NCI-H1048 (cell line): ENCODE measurements at places on chromosomes 16 and 17.
A peak's percentile ranks its signal among the peaks of the same experiment; 100 is the strongest.

- DNase-seq = no peak
These were observed 218.1 kb downstream of the XYLT1 start for GRCh38 chr16:17252701-17253100.

GRCh38 chr17:45389354-45389753 is 43.3 kb downstream of the ARHGAP27 start:
- no peak for DNase-seq

DNA sequence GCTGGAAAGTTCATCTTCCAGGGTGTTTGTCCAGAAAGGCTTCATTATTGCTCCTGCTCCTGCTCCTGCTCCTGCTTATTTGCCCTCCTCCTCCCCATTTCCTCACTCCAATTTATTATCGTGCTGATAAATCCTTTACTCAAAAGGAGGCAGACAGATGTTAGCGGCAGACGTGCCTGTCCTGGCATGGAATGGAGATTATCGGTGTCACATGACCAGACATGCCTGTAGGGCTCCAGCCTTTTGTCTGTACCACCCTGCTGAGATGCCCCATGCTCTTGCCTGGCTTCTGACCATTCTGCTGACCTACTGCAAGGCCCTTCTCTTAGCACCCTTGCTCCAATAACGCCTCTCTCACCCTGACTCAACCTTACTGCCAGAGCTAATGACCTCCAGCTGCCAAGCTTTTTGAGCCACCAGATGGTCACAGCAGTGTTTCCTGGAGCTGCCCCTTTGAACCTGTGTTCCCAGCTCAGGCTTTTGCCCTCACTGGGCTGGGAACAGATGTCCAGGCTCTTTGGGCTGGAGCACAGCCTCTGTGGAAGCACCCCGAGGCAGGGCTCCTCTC is 12.8 kb downstream of the DNAH9 start:
- DNase-seq = no peak

GRCh38 chr17:59124665-59125064 is 18.0 kb upstream of the TRIM37 start:
- DNase-seq = no peak

GRCh38 chr16:88922114-88922825 is 54.7 kb downstream of the CBFA2T3 start:
- no peak for DNase-seq

DNA sequence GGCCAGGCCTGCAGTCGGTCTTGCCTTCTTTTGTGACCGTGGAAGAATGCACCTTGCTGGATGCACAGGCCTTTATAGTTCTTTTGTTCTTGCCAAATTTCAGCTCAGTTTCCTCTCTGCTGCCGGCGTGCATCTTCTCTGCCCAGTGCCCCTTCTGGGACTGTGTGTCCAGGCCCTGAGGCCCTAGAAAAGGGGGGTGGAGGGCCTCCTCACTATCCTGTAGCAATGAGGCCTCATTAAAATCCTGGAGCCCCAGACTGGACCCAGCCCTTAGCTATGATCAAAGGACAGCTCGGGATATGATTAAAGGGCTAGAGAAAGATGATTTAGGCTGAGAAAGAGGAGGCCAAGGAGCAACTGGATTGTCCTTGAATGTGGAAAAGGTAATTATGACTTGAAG is 229.8 kb downstream of the SEC14L1 start:
- DNase-seq = no peak

DNA sequence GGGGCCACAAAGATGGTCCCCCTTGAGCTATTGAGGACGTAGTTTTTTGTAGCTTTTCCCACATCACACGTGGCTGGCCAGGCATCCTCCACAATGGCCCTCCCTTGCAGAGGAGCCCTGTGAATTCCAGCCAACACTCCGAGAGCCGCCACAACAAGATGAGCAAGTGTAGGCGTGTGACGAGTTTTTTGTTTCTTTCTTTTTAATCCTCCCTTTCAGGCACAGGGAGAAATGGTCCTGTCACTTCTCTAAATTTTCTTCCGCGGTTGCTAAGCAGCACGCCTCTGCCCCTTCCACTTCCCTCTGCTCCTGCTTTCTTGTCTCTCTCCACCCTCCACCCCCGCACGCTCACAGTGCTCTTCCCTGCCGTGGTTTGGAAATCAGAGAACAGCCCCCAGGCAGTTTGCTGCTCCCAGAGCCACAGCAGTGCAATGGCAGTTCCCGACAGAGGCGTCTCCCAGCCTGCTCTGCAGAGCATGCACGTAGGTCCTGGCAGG is 68.0 kb upstream of the MRTFB start:
- no peak for DNase-seq

- DNase-seq = no peak
These were observed 181.7 kb upstream of the ASIC2 start for GRCh38 chr17:33474789-33475188.

GRCh38 chr16:16073001-16073545 is 123.7 kb downstream of the ABCC1 start:
- no peak for DNase-seq

GRCh38 chr16:82835487-82836155 is 208.9 kb downstream of the CDH13 start:
- no peak for DNase-seq

GRCh38 chr16:75614066-75614897 is 8.8 kb downstream of the ADAT1 start:
- no peak for DNase-seq

- no peak for DNase-seq
These were observed 47.2 kb downstream of the YPEL2 start for GRCh38 chr17:59378675-59379074.

DNA sequence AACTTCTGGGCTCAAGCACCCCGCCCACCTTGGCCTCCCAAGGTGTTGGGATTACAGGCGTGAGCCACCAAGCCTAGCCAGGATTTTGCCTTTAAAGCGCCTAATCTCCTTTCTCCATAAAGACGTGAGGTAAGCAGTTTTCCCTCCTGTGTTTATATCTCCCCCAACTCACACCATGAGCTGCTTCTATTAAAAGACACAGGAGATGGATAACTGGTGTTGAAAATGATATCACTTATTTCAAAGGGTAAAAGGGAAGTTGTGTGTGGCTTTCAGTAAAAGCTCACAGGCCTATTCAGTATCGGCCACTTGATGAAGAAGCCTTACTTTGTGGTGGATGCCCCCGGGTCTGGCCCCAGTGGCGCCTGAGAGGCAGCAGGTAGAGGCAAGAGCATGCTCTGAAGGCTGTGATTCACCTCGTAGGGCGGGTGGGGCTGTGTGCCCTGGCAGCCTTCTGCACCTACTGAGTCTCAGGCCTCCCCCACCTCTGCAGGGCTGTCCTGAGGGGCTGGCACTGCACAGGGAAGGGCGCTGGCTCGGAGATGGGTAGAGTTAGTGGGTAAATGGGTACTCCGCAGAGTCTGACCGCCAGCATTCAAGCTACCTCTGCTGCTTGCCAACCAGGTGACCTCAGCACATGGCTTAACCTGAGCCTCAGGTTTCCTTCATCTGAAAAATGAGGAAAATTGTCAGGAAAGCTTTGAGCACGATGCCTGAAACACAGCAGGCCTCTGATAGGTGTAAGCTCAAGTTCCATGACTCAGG is 146.8 kb downstream of the CLEC16A start:
- no peak for DNase-seq

GRCh38 chr17:4475001-4475400 is 23.7 kb upstream of the SPNS2 start:
- DNase-seq = no peak

DNA sequence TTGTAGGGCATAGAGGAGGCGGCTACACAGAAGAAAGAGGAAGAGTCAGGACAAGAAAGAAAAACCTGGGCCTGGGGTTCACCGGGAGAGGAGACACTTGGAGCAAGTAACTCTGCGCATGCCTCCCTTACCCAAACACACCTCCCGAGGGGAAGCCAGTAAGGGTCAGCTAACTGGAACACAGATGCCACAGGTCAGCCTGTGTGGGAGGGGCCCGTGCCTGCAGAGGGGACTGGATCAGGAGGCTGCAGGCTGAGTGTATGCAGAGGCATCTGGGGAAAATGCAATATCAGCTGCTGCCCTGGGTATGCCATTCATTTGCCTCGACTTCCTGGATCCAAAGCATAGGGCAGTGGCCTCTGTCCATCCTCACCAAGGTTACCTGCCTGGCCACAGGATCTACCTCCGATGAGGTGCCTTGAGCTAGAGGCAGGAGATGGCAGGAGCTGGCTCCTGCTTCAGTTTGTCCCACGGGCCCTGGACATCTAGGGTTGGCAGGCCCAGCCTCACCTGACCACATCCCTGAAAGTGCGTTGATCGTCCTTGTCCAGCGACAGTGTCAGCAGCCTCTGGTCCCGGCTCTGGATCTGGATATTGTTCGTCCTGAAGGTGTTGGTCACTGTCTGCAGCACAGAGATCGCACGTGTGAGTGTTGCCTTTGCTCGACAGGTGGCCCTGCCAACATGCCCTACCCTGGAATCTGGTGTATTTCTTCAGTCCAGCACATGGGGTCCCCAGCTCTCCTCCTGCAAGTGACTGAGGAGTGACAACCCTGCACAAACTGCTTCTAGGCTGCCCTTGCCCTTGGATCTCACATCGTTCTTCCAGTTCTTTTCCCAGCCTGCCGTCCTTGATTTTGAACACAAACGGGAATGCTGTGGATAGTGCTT is 4.6 kb upstream of the MFSD6L start:
- DNase-seq = no peak

- DNase-seq = no peak
These were observed 12.7 kb upstream of the SMARCD2 start for GRCh38 chr17:63855185-63855584.

DNA sequence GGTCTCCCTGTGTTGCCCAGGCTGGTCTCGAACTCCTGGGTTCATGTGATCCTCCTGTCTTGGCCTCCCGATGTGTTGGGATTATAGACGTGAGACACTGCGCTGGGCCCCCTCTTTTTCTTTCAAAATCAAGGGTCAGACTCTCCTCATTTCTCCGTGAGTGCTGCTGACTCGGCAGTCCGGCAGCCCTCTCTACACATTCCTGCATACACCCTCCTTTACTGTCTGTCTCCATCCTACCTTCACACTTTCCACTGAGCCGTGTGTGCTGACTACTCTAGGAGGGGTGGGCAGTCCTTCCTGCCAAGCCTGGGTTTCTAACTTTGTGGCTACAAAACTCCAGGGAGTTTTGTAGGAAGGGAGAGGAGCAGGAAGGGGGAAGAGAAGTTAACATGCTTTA is 195.2 kb downstream of the PARN start:
- no peak for DNase-seq

GRCh38 chr16:47565454-47565853 is 104.3 kb downstream of the PHKB start:
- no peak for DNase-seq

- no peak for DNase-seq
These were observed at the start of gene RNF213 for GRCh38 chr17:80260791-80261158. TSS of gene RNF213 (plus strand) at chr17:80260852. CDS start at chr17:80263682, 2,830 bp downstream.

DNA sequence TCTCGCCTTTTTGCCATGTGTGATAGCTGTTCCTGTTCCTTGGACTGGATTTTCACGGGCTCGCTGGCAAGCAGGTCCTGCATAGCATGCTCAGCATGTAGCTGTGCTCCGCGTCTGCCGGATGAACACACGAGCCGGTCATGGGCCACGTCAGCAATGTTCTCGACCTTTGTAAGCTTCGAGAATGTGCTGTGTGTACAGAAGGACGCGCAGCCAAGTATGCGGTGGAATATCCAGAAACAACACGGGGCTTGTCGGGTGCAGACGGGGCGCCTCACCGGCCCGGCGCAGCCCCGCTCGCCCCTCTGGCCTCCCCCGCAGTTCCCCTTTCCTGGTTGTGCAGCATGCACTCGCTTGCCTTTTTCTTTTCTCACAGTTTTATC is 42.2 kb downstream of the RPTOR start:
- no peak for DNase-seq

- DNase-seq = no peak
These were observed 21.1 kb upstream of the COX10 start for GRCh38 chr17:14048169-14048568.

DNA sequence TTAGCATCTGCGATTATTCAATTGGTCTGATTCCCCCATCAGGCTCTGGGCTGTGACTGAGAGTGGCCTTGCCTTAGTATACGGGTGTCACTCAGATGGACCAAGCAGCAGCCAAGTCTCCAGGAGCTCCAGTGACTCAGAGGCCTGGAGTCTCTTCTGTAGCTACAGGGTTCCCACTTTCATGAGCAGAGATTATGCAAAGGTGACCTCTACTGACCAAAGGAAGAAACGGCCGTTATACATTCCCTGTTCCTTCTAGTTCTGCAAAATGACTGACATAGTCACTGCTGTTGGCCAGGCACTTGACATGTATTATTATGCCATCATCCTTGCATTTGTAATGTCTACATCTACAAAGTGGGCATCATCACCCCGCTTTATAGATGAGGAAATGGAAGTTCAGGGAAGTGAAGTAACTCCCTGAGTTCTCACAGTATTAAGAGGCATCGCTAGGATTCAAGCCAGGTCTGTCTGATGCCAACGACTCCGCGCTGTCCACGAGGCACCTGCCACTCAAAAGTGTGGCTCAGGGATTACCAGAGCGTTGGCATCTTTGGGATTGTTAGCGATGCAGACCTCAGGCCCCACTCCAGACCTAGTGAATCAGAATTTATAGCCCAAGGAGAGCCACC is 23.3 kb downstream of the SLC38A7 start:
- DNase-seq = no peak

- DNase-seq = peak; percentile 21
These were observed 8.6 kb upstream of the ABCC3 start for GRCh38 chr17:50626037-50626574.

GRCh38 chr17:17497065-17497844 is 1.1 kb upstream of the RASD1 start:
- no peak for DNase-seq

GRCh38 chr16:3478242-3478925 is 16.9 kb downstream of the C16orf90 start:
- DNase-seq = no peak

GRCh38 chr16:49457196-49457595 is 83.6 kb downstream of the C16orf78 start:
- DNase-seq = no peak

- DNase-seq = no peak
These were observed 367.6 kb upstream of the ERCC4 start for GRCh38 chr16:13552062-13552959.

DNA sequence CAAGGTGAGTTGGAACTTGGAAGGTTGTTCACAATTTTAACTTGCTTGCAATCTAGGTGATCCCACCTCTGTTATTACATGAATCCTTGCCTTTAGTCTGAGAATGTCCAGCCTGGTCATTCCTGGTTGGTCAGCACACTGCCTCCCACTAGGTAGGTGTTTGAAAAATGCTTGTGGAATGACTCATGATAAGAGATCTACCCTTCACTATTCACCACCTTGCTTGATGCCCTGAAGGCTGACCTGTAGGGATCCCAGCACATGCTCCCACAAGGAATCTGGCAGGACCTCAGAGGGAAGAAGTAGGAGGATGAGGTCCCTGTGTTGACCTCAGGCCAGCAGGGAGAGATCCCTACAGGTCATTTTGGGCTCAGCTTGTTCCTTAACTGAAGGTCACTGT is 30.2 kb upstream of the ABCA3 start:
- no peak for DNase-seq

- no peak for DNase-seq
These were observed 16.0 kb upstream of the KDM6B start for GRCh38 chr17:7818026-7818425.
